Mesothelial cell of epicardium (in vitro differentiated cells): ENCODE measurements at places on chromosomes 11 and 22. TPM values are rescaled to one million over a fixed set of nuclear protein-coding genes. Genes with fewer than 3 reads are reported as not detected.

- no peak overlapping the region for H3K27ac ChIP-seq
- DNase-seq = no peak
- peaks cover 11% of the 10 kb centered on the region for H3K27me3 ChIP-seq
- no peak overlapping the region for H3K4me3 ChIP-seq
These were observed 25.1 kb downstream of the TMPRSS6 start for GRCh38 chr22:37084385-37084784.

DNA sequence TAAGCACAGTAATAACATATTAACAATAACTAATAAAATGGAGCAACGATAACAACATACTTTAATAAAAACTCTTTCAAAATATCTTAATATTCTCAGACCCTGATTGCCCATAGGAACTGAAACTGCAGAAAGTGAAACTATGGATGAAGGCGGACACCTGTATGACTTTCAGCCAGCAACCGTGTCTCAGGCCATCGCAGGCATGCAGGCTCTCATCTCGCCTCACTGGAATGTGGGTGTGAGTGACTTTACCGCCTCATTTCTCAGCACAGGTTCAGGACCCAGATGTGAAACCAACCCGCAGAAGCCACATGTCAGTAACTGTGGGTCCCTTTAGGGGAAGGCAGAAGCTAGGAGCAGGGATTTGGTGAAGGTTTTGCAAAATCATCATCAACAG lies 539.1 kb downstream of the FAM181B start:
- no peak overlapping the region for H3K4me3 ChIP-seq
- no peaks in the 10 kb centered on the region for H3K27me3 ChIP-seq
- H3K4me1 ChIP-seq = peaks cover 14% of the 10 kb centered on the region
- H3K36me3 ChIP-seq = no peaks in the 10 kb centered on the region

- no peak overlapping the region for H3K4me3 ChIP-seq
- H3K36me3 ChIP-seq = no peaks in the 10 kb centered on the region
- peaks cover 33% of the 10 kb centered on the region for H3K4me1 ChIP-seq
- H3K27ac ChIP-seq = peak overlapping the region; percentile 47
- no peaks in the 10 kb centered on the region for H3K27me3 ChIP-seq
- no peak for DNase-seq
These were observed 32.2 kb downstream of the RPL3 start for GRCh38 chr22:39287076-39287725.

DNA sequence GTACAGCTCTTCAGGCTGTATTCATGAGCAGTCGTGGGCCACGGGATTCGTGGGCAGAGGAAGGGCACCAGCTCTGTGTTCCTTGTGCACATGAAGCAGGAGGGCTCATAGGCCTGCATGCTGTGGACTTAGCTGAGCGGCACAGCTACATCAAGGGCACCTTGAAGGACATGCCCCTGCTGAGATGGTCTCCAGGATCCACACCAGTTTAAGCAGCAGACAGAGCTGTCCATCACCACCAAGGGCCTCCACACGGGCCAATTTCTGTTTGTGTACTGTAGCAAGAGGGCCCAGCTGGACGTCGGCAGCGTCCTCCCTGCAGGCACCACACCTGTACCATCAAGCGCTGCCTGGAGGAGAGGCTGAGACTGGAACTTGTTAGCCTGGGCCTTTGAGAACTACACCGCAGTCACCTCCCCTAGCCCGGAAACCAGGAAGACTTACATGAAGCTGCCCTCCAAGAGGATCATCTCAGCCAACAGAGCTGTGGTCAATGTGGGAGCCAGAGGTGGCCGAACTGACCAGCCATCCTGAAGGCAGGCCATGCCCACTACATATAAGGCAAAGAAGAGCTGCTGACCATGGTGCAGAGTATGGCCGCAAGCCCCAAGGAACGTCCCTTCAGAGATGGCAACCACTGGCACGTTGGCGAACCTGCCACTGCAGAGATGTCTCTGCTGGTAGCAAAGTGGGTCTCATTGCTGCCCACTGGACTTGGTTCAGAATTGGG lies 32.7 kb upstream of the GNB1L start:
- no peaks in the 10 kb centered on the region for H3K36me3 ChIP-seq
- H3K4me3 ChIP-seq = no peak overlapping the region
- peaks cover 2% of the 10 kb centered on the region for H3K27me3 ChIP-seq

DNA sequence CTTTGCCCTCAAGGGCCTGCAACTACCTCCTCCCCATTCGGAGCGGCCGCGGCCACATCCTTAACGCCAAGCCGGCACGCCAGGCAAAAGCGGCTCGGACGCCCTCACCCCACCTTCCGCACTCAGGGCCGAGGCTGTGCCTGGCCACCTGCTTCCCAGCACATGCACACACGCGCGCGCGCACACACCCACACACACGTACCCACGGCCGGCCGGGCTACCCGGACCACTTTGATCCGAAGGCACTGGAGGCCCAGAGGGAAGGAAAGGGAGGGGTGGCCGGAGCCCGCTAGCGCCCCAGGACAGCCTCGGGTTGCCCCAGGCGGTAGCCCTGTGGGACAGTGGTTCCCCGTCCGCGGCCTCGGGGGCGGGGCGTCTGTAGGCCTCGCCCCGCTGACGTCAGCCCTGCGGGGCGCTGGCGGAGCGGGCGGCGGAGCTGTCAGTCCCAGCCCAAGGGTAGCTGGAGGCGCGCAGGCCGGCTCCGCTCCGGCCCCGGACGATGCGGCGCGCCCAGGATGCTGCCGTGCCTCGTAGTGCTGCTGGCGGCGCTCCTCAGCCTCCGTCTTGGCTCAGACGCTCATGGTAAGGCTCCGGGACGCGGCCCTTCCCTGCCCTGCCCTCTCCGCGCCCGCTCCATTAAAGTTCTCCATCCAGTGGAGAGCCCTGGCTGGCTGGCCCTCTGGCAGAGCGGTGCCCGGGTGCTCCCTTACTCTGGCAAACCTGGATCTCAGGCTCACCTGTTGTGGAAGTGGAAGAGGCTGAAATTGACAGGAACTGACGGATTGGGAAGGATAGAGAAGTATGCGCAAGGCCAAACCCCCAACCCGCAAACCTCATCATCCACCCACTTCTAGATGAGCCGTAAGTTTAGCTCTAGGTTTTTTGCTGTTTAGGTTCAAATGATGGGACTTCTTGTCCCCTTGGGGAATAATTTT lies at the start of gene IL10RA:
Gene IL10RA (plus strand): TSS at position 442 of the 935 bp plus-strand sequence. CDS start 74 bp downstream, at position 516.
- peaks cover 82% of the 10 kb centered on the region for H3K27me3 ChIP-seq
- peak within 1 kb of the TSS; percentile 72 for H3K4me3 ChIP-seq
- H3K27ac ChIP-seq = peak within 1 kb of the TSS; percentile 22
- H3K36me3 ChIP-seq = no peaks in the 10 kb centered on the region
- peak; percentile 80 for DNase-seq

- peaks cover 2% of the 10 kb centered on the region for H3K36me3 ChIP-seq
- no peak within 1 kb of the TSS for H3K4me3 ChIP-seq
- no peak within 1 kb of the TSS for H3K27ac ChIP-seq
- no peak for DNase-seq
These were observed at the start of gene CD6 for GRCh38 chr11:60971520-60971919. TSS of gene CD6 (plus strand) at chr11:60971680. CDS start at chr11:60971866, 186 bp downstream.

GRCh38 chr11:31555938-31556337 lies 46.4 kb downstream of the ELP4 start:
- DNase-seq = no peak
- no peak overlapping the region for H3K27ac ChIP-seq
- H3K4me1 ChIP-seq = no peaks in the 10 kb centered on the region
- no peak overlapping the region for H3K4me3 ChIP-seq
- H3K27me3 ChIP-seq = no peaks in the 10 kb centered on the region

- H3K36me3 ChIP-seq = peaks cover 5% of the 10 kb centered on the region
- H3K27ac ChIP-seq = no peak overlapping the region
- DNase-seq = no peak
- H3K27me3 ChIP-seq = no peaks in the 10 kb centered on the region
- no peak overlapping the region for H3K4me3 ChIP-seq
These were observed 275.3 kb downstream of the C11orf87 start for GRCh38 chr11:109697140-109697843.

The LDHAL6A gene
- not detected in 3 replicates for total RNA-seq

GRCh38 chr11:121591405-121592033 lies 138.8 kb upstream of the SORL1-AS1 start:
- H3K36me3 ChIP-seq = peaks cover 24% of the 10 kb centered on the region
- no peak overlapping the region for H3K4me3 ChIP-seq
- DNase-seq = no peak
- no peak overlapping the region for H3K27ac ChIP-seq

DNA sequence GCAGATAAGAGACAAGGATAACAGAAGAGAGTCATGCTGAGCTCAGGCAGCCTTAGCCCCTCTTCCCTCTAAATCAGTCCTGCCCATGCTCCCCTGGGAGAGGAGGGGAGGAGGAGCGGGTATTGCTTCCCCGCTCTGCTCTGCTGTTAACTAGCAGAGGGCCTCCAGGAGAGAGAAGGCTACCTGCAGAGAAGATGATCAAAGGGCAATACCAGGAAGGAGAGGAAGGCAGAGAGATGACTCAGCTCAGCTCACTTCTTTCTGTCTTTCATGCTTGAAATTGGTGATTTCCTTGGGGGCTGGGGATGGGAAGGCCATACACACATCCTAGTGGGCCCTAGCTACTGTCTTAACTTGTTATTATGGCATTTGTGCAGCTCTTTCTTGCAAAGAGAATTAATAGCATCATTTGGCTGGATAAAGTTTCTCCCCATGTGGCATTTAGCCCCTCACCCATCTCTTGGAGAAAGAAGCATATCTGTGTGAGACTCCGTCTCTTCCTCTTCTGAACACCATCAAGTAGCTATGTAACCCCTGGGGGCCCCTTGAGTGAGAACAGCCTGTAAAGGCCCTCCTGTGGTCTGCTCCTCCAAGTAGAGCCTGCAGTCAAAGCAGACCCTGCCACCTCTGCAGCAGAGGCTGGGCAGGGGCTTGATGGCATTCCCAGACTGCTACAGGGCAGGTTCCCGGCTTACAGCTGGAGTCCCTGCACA lies 33.4 kb upstream of the AMOTL1 start:
- H3K36me3 ChIP-seq = no peaks in the 10 kb centered on the region
- H3K27ac ChIP-seq = no peak overlapping the region
- no peak for DNase-seq
- no peak overlapping the region for H3K4me3 ChIP-seq
- peaks cover 19% of the 10 kb centered on the region for H3K4me1 ChIP-seq

DNA sequence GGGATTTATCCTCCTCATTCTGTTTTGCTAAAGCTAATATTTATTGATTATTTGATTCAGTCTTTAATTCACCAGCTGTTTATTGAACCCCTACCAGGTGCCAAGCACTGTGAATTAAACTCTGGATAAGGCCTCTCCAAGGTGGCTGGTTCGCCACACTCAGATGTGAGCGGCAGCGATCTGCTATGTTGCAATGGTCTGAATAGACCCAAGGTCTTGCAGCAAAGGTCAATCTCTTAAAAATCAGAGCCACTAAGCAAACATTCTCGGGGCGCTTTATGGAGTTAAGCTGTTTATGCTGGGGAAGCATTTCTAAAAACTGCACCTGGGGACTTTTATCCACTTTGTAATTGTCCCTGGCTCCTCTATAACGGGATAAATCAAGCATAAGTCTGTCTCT lies 10.5 kb upstream of the TSPAN18 start:
- H3K4me1 ChIP-seq = peaks cover 13% of the 10 kb centered on the region
- no peak overlapping the region for H3K4me3 ChIP-seq
- H3K27me3 ChIP-seq = no peaks in the 10 kb centered on the region
- H3K27ac ChIP-seq = no peak overlapping the region
- no peaks in the 10 kb centered on the region for H3K36me3 ChIP-seq
- DNase-seq = no peak

The THYN1 gene
- 34.2 to 38.6 TPM (median 34.9 TPM) in 3 replicates for total RNA-seq
